ENCODE measurements at places on chromosomes 6 and 20.

GRCh38 chr6:7647504-7647903 lies 57.5 kb downstream of the SNRNP48 start:
- no peak for DNase-seq

DNA sequence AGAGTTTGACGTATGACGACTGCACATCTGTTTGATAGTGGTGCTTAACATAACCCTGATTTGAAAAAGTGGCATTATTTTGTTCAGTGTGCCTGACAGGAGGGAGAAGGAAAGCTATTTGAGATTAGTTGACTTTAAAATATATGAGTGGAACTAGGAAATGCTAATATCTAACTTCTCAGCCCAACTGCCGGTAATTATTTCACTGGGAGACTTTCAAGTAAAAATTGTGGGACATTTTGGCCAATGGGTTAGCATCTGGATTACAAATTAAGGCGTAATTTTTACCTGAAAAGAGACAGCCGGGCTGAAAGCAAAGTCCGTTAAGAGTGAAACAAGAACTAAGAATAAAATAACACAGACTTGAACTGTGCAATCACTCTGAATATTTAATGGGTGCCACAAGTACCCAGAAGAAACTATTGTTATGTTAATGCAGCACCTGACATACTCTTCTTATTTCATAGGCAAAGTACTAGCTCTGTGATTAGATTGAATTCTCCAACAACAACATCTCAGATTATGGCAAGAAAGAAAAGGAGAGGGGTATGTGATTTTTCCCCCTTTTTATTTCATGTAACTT lies 2.0 kb downstream of the HEY2 start:
- DNase-seq = no peak

- DNase-seq = no peak
These were observed 571.5 kb upstream of the ARID1B start for GRCh38 chr6:156205678-156206077.

GRCh38 chr20:62704341-62704948 lies 4.2 kb upstream of the NTSR1 start:
- DNase-seq = no peak

GRCh38 chr6:150272976-150273315 lies 95.9 kb upstream of the IYD start:
- no peak for DNase-seq

- no peak for DNase-seq
These were observed 14.8 kb upstream of the ABCC10 start for GRCh38 chr6:43412541-43412940.

DNA sequence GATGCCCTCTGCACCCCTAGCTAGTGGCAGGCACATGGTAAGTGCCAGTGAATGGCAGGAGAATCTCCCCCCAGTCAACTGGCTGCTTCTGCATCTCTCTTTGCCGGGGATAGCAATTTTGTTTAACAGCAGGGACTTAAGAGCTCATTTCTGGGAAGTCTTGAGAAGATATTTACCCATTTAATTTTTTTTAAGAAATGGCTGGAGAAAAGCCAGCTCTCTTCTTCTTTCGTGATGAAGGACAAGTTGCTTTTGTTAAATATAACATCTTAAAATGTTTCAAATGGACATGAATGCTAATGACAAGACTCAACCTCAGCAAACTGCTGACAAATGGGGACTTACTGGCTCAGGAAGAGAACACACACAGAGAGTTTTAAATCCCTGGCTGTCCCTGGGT lies 55.0 kb upstream of the IYD start:
- no peak for DNase-seq

- DNase-seq = no peak
These were observed 181.6 kb downstream of the FARS2 start for GRCh38 chr6:5442916-5443315.

DNA sequence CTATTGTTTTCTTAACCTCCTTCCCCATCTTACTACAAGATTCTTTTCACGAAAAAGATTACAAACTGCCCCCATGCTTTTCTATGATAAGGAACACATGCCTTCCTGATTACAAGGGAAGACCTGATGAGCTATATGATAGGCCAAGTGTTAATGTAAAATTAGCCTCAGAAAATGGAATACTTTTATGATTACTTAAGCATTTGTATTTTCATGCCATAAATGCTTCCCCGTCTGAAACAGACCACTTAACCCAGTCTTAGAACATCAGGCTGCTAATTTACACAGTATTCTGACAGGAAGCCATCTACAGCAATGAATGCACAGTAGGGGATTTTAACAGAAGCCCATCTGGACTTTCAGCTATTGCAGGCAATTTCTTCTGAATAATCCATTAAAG lies 274.9 kb downstream of the HAO1 start:
- no peak for DNase-seq

DNA sequence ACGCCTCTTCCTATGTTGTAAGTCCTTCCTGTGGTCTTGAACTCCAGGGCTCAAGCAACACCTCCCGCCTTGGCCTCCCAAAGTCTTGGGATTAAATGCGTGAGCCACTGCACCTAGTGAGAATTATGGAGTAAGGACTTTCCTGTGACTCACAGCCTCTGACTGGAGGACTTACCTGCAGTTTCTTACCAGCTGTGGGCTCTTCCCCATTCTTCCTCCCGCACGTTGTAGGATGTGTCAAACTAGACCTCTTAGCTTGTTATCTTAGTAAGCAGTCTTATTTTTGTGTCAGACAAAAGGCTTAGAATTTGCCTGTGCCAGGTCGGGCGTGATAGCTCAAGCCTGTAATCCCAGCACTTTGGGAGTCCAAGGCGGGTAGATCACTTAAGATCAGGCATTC lies 30.9 kb downstream of the BAK1 start:
- DNase-seq = no peak

- no peak for DNase-seq
These were observed 218.6 kb downstream of the AKAP7 start for GRCh38 chr6:131353876-131354275.

GRCh38 chr6:134753001-134753400 lies 196.9 kb downstream of the ALDH8A1 start:
- no peak for DNase-seq

DNA sequence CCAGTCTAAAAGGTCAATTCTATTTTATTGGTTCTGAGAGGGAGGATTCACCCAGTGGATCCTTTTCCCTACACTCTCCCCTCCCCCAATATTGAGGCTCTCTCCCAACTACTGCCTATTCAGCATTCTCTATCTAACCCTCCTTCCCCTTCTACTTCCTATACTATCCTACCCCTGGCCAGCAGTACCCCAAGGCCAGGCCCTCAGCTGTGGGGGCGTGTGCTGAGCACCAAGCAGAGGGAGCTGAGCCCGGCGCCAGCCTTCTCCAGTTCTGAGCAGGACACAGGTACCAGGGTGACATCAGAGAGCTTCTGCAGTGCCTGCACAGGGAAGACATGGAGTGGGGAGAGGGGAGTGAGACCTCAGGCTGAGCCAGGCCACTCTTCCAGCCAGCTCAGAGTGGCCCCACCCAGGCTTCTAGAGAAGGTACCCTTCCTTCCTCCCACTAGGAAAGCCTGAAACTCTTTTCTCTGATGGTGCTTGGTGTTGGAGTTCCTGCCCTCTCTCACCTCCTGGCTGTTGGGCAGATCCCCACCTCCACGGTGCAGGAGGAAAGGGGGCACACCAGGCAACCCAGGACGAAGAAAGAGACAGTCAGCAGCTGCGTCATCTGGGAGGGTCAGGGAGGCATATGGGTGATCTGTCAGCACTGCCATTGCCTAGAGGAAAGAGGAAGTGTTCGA lies 1.9 kb downstream of the DDAH2 start:
- DNase-seq = no peak

DNA sequence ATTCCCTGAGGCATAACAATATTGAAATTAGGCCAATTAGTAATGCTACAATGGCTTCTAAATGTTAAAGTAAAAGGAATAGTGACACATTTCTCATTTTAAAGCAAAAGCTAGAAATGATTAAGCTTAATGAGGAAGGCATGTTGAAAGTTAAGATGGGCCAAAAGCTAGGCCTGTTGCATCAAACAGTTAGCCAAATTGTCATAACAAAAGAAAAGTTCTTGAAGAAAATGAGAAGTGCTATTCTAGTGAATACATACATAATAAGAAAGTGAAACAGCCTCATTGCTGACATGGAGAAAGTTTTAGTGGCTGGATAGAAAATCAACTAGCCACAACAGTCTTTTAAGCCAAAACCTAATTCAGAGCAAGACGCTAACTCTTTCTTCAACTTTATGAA lies 12.9 kb downstream of the OR2A4 start:
- DNase-seq = no peak

- no peak for DNase-seq
These were observed 292.0 kb upstream of the ARID1B start for GRCh38 chr6:156485150-156485549.

- no peak for DNase-seq
These were observed 16.9 kb upstream of the PSMF1 start for GRCh38 chr20:1101533-1101932.

- no peak for DNase-seq
These were observed 708.9 kb upstream of the CITED2 start for GRCh38 chr6:140083375-140083774.

DNA sequence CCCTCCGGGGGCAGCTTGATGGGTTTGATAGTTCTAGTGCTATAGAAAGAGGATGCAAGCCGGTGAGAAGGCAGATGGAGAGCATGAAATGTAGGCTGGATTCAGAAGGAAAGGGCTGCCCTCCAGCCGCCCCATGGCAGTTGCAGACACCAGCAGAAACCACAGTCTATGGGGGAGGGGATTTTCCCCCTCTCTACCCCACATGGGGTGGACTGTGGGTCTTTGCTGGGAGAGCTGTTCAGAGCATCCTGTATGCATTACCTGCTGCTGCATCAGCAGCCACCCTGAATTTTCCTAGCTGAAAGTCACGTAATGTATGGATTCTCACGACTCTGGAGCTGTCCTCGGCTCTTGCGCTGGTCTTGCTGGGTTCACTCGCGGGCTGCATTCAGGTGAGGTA lies 48.8 kb upstream of the CST5 start:
- DNase-seq = no peak

DNA sequence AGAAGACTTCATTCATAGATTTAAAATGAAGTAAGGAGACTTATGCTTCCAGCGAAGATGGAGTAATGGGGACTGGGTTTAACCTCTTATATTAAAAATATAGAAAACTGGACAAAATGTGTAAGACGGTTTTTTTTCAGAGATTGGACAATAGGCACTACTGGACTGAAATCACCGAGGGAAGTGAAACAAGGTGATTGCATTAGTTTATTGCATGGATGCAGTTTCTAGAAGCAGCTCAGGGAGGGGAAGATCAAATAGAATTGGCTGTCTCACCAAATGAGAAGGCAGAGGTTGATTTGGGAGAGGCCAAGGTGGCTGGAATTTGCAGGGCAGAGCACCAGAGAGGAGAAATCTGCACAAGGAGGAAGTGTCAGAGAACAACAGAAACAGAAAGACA lies 162.6 kb downstream of the DNAH8 start:
- no peak for DNase-seq
